ENCODE measurements at places on chromosomes 13 and 19.

DNA sequence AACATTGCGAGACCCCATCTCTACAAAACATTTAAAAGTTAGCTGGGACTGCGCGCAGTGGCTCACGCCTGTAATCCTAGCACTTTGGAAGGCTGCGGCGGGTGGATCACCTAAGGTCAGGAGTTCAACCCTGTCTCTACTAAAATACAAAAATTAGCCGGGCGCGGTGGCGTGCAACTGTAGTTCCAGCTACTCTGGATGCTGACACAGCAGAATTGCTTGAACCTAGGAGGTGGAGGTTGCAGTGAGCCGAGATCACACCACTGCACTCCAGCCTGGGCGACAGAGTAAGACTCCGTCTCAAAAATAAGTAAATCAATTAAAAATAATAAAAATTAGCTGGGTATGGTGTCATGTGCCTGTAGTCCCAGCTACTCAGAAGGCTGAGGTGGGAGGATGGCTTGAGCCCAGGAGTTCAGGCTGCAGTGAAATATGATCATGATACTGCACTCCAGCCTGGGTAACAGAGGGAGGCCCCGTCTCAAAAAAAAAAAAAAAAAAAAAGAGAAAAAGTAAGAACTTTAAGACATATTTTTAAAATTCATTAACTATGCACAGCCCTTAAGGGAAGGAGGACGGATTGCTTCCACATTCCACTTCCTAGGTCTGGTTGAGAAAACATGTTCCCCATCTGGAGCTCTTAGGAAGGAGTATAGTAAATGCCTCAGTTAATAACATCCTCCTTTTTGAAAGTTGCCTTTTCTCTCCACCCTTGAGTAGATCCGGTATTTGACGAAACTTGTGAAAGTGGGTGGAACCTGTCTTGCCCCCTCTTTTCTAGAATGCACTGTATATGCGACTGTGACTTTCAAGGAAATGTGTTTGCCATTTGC is 26.1 kb downstream of the EXOC3L2 start:
- DNase-seq, result no peak

DNA sequence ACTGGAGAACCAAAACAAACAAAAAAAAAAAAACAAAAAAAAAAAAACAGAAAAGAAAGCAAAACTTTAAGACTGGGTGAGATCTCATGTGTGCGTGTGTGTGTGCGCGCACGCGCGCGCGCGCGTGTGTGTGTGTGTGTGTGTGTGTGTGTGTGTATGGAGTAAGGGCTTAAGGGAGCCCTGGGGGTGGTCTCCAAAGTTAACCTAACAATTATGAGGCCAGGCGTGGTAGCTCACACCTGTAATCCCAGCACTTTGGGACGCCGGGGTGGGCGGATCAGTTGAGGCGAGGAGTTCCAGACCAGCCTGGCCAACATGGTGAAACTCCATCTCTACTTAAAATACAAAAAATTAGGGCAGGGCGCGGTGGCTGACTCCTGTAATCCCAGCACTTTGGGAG is 46.7 kb downstream of the CYP4F22 start:
- DNase-seq, result no peak

GRCh38 chr19:29188289-29189032 is 24.5 kb downstream of the UQCRFS1 start:
- no peak for DNase-seq

GRCh38 chr13:28349371-28349770 is 145.6 kb downstream of the FLT1 start:
- no peak for DNase-seq

GRCh38 chr13:53266757-53267156 is 238.1 kb downstream of the OLFM4 start:
- no peak for DNase-seq

DNA sequence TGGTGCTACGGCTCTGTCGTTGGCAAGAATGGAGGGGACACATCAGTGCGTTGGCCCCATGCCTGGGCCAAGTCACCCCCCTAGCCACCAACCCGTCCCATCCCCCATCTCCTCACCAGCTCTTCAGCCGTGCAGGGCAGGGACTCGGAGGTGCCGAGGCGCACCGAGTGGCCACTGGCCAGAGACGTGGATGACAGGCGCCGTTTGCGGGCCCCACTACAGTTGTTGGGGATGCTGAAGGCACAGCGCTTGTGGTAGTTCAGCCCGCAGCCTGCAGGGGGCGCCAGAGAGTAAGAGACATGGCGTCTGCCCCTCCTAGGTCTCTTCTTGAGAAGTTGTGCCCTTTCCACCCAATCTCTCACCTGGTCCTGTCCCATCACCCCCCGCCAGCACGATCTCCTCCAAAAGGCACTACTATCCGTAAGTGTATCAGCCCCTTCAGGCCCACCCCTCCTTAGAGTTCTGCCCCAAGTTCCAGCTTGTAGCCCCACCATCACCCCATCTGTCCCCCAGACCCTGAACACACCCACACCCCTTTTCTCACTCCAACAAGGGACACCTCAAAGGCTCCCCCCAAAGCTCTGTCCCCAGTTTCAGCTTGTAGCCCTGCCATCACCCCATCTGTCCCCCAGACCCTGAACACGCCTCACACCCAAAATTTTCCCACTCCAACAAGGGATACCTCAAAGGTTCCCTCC is 12.4 kb downstream of the PRKD2 start:
- DNase-seq, result no peak

- DNase-seq, result peak; percentile 9
Measured at GRCh38 chr13:43797869-43798268, 11.1 kb upstream of the ENOX1 start.

- no peak for DNase-seq
Measured at GRCh38 chr13:99347335-99347878, 40.2 kb upstream of the GPR183 start.

DNA sequence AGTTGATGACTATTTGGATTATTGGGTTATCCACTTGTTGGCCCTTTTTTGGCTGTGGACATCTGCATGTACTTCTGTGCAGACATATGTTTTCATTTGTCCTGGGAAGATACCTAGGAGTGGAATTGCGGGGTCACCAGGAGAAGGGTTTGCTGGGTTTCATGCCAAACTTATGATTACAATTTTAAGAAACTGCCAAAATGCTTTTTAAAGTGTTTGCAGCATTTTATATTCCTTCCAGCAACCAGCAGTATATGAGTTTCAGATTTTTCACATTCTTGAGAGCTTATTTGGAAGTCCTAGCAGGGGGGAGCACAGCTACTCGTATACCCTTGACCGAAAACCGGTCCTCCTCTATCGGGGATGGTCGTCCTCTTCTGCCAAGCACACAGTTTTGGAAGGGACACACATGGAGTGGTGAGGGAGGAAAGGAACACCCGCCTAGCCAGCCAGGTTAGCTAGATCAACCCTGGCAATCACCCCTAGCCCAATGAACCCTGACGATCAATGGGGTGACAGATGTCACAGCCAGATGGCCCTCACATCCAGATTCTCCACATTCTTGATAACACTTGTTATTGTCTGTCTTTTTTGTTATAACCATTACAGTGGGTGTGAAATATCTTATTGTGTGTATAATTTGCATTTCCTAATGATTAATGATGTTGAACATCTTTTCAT is 26.7 kb upstream of the RNF113B start:
- DNase-seq, result no peak

DNA sequence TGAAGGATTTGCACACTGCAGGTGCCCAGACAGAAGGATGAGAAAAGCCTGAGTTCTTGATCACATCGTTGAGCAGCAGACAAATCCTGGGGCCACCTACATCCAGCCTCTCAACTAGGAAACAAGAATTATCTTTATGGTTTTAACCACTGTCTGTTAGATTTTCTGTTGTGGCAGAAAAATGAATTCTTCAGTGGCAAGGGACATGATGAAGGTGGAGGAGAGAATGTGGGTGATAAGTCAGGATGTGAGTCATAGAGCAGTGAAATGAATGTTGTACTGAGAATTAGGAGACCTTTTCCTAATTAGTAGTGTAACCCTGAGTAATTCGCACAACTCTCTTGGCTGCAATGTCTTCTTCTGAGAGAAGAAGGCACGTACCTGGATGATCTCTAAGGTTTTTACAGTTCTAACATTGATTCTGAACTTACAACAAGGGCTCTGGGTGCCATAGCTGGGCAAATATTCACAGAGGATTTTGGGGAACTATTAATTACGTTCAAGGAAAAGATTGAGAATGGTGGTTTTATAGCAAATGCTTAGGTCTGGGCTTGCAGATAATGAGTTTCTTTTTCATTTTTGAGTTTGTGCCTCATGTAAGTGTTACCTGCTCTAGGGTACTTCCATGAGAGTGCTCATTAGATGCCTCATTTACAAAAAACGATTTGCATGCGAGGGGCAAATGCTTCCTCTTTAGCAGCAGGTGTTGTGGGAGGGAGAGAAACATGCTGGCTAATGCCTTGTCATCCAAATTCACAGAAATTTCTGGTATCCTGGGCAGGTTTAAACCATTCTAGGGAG is 111.0 kb upstream of the KL start:
- peak; percentile 37 for DNase-seq

DNA sequence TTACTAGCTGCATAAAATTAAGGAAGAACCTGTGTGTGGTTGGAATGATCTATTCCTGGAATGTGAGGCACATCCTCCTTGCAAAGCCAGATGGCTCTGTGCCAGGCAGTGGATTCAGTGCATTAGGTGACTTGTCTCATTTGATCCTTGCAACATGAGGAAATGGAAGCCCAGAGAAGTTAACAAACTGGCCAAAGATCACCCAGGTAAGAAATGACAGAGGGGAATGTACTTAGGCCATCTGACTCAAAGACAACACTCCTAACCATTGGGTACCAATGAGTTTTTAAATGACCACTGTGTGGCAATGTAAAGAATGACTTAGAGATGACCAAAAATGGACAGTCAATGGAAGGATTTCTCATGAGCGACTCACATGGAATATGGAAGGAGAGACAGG is 114.2 kb upstream of the RXFP2 start:
- DNase-seq, result peak; percentile 26

- no peak for DNase-seq
Measured at GRCh38 chr13:48159401-48159800, 64.5 kb upstream of the MED4 start.

DNA sequence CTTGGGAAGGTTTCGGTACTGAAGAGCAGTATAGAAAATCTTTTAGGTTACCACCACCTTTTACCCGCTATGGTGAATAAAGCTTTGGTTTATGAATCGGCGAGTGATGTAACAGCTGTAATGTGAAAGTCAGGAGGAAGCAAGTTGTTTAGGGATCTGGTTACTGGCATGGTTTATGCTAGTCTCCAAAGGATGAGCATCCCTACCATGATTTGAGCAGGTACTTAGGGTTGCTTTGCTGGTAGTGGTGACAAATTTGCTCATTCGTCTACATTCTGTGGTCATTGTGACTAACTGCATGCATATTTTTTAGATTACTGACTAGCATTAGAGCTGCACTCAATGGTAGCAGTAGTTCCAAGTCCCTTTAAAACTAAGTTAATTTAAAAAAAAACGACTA is 104.1 kb downstream of the FRY start:
- DNase-seq, result peak; percentile 51

- DNase-seq, result no peak
Measured at GRCh38 chr13:72170571-72170970, 303.6 kb upstream of the DACH1 start.

- DNase-seq, result peak; percentile 30
Measured at GRCh38 chr19:5809053-5809452, 4.2 kb downstream of the NRTN start.

DNA sequence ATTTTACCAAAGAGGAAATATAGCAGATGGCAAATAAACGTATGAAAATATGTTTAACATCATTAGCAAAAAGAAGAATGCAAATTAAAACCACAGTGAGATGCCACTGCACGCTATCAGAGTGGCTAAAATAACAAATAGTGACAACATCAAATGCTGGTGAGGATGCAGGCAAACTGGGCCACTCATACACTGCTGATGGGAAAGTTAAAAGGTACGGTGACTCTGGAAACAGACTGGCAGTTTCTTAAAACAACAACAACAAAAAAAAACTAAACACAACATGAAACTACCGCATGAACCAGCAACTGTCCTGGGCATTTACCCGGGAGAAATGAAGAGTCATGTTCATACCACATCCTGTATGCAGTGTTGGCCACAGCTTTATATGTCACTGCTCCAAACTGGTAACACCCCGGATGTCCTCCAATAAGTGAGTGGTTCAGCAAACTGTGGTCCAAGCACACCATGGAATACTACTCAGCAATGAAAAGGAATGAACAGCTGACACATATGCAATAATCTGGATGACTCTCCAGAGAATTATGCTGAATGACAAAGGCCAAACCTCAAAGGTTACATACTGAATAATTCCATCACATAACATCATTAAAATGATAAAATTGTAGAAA is 22.3 kb downstream of the EPS15L1 start:
- peak; percentile 66 for DNase-seq

GRCh38 chr13:100212904-100213553 is 124.1 kb downstream of the PCCA start:
- no peak for DNase-seq

DNA sequence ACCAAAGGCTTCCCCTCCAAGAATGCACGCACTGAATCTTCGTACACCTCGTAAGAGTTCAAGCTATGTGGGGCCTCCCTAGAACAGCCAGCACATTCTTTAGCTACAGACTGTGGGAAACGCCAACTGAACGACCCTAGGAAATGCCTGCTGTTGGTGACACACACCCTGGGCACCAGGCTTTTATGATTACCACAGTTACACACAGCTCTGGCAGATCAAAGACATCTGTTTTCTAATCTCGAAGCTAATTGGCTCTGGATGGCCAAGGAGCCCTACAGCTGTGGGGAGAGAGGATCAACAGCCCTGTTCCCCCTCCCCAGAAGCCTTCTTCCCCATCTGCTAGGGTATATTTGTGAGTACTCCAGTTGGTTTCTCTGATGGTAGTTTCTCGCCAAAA is 123.0 kb downstream of the COL4A1 start:
- DNase-seq, result no peak

- peak; percentile 70 for DNase-seq
Measured at GRCh38 chr19:46958532-46958931, 61.1 kb upstream of the NPAS1 start.

DNA sequence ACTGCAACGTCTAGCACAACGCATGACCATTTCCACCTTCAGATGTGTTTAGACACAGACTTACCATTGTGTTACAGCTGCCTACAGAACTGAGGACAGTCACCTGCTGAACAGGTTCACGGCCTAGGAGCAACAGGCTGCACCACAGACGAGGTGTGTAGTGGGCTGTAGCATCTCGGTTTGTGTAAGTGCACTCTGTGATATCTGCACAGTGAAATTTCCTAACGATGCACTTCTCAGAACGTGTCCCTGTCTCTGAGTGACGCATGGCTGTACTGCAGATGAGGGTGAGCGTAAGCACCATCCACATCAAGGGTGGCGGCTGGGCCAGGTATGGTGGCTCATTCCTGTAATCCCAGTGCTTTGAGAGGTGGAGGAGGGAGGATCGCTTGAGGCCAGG is 15.2 kb downstream of the DCUN1D2 start:
- no peak for DNase-seq

- DNase-seq, result no peak
Measured at GRCh38 chr19:15759962-15760565, 22.3 kb downstream of the OR10H3 start.
